GM12878 (cell line): ENCODE measurements at places on chromosomes 5 and 9. TPM values are rescaled to one million over a fixed set of nuclear protein-coding genes. Genes with fewer than 3 reads are reported as not detected.

- DNase-seq = no peak
Measured at GRCh38 chr5:57277085-57277484, 103.2 kb downstream of the GPBP1 start.

Gene TNC
- polyA plus RNA-seq = 0.10 and 0.28 TPM in 2 replicates

Gene ZNF483
- 0.20 and 0.22 TPM in 2 replicates for polyA plus RNA-seq

- no peak for DNase-seq
Measured at GRCh38 chr5:43357878-43358281, 44.7 kb upstream of the HMGCS1 start.

GRCh38 chr5:126000507-126000906 is 422.7 kb upstream of the GRAMD2B start:
- DNase-seq = no peak

DNA sequence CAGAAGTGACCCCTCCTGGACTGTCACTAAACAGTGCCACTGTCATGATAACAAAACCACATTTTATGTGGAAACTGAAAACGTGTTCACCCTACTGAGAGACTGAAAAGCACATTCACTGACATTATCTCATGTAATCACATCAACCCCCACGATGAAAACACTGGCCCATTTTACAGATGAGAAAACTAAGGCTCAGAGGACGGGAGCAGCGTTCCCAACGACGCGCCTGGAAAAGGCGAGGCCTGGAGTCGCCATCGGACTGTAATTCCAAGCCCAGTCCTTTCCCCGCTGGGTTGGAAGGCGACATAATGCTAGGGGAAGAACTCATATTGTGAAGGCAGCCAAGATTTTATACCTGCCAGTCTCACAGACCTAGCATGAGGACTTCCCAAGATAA is 140.0 kb downstream of the ADAMTS2 start:
- no peak for DNase-seq

Gene SLC23A1
- polyA plus RNA-seq = 1.1 and 1.6 TPM in 2 replicates

DNA sequence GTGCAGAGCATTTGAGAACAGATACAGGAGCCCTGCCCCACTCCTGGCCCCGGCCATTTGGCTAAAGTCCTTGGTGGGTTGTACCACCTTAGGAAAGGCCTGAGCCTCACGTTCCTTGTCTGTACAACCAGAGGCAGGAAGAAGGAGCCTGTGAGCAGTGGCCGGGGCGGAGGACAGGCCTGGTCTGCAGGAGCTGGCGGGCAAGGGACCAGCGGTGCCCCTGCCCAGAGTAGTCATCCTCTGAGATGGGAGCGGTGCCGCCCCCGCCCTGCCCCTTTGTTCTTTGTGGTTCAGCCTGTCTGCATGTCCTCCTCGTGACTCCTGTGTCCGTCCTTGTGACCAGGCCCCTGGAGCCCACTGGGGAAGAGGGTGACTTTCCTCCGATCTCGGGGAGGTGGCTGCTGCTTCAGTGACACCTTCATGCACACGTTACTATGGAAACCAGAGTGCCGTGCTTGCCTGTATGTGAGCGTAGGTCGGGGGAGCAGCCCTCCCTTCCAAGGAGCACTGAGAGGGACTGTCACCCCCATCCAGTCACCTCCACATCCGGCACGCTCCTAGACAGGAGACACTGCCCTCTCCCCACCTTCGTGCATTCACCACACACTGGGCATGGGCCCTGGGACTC is 42.9 kb downstream of the UNC5A start:
- DNase-seq = no peak

DNA sequence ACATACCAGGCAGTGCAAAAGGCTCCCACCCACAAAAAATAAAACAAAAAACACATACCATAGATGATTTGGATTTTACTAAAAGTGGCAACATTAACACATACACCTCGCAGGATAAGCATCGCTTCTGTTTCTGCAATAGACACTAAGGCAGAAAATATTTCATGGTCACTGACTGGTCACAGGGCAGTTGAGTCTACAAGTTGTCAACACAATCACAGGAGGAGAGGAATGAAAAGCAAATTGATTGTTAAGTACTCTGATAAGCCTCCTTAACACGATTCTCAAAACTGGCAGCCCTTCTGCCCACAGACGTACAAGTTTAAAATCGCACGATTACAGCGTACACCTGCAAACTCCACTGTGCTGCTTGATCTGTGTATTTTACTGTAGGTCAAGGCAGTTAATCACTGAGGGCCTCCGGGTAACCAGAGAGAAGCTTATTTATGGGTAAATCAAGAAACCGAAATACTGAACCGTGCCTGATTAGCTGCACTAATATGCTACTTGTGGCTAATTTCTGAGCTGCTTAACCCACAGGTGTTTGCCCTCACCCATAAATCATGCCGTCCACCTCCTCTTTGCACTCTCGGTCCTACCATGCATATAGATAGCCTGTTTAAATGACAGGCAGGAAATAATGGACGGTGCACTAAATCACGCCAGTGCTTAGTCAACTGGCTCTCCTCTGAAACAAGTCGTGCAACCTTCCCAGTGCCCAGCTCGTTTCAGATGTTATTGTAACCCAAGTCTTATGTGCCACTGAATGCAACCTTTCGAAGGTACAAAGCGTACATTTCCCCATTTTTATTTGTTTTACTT is 659.4 kb upstream of the ADAMTS16 start:
- DNase-seq = no peak
